ENCODE measurements at places on chromosomes 6 and 20. TPM values are rescaled to one million over a fixed set of nuclear protein-coding genes. Genes with fewer than 3 reads are reported as not detected.
A peak's percentile ranks its signal among the peaks of the same experiment; 100 is the strongest.

The DEF6 gene
- 0.59 TPM for total RNA-seq

GRCh38 chr6:125791151-125791819 is 525 bp downstream of the NCOA7 start:
- DNase-seq = peak; percentile 66
- H3K27ac ChIP-seq = peak overlapping the region; percentile 98
- no peaks in the 10 kb centered on the region for H3K27me3 ChIP-seq
- H3K36me3 ChIP-seq = no peaks in the 10 kb centered on the region
- H3K4me1 ChIP-seq = peaks cover 39% of the 10 kb centered on the region
- H3K4me3 ChIP-seq = peak overlapping the region; percentile 75

The PHF20 gene
- 51.5 TPM for total RNA-seq

GRCh38 chr6:121666814-121667213 is 231.4 kb downstream of the GJA1 start:
- DNase-seq = peak; percentile 35
- H3K4me1 ChIP-seq = no peaks in the 10 kb centered on the region
- H3K27me3 ChIP-seq = no peaks in the 10 kb centered on the region
- H3K4me3 ChIP-seq = no peak overlapping the region
- H3K27ac ChIP-seq = no peak overlapping the region
- H3K36me3 ChIP-seq = no peaks in the 10 kb centered on the region

- no peak for DNase-seq
- H3K4me3 ChIP-seq = peak overlapping the region; percentile 75
- H3K4me1 ChIP-seq = peaks cover 21% of the 10 kb centered on the region
- no peaks in the 10 kb centered on the region for H3K27me3 ChIP-seq
- no peaks in the 10 kb centered on the region for H3K36me3 ChIP-seq
- peak overlapping the region; percentile 61 for H3K27ac ChIP-seq
Measured at GRCh38 chr6:71287926-71288227, 734 bp upstream of the OGFRL1 start.

The IP6K3 gene
- not detected for total RNA-seq

DNA sequence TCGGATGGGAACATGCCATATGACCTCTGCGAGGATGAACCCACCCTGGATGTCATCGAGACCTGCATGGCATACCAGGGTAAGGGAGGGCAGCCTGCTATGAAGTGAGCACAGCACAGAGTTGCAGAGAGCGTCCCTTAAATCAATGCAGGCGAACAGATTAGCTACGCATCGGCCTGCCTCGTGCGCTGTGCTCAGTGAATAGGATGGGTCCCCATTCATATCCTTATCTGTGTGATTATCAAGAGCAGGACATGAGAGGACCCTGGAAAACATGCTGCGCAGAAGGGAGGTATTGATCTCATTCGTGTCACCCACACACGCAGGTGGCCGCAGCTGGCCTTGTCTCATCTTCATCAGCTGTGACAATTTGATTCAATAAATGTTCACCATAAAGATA is 25.6 kb upstream of the FAM83D start:
- H3K4me1 ChIP-seq = no peaks in the 10 kb centered on the region
- H3K4me3 ChIP-seq = no peak overlapping the region
- no peaks in the 10 kb centered on the region for H3K36me3 ChIP-seq
- H3K27me3 ChIP-seq = peaks cover 20% of the 10 kb centered on the region
- H3K27ac ChIP-seq = no peak overlapping the region
- DNase-seq = no peak

DNA sequence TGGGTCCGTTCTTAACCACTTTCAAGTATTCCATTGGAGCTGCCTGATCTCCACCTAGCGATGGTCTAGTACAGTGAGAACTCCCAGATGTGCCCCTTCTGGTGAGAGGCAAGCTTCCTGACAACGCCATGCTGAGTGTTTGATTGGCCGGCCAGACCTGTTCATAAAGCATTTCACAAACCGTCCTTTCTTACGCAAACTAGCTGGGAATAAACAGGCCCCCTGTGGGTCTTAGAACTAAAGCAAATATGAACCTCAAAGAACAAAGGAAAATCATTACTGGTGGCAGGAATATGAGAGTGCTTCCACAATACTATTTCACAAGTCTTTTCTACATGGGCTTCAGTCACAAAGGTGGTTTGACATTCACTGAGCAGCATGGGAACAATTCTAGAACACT is 15.6 kb upstream of the GCNT2 start:
- H3K27me3 ChIP-seq = no peaks in the 10 kb centered on the region
- no peak overlapping the region for H3K27ac ChIP-seq
- H3K4me3 ChIP-seq = no peak overlapping the region

GRCh38 chr6:135087803-135088202 is 33.2 kb upstream of the HBS1L start:
- no peak overlapping the region for H3K4me3 ChIP-seq
- peaks cover 7% of the 10 kb centered on the region for H3K27me3 ChIP-seq
- no peak overlapping the region for H3K27ac ChIP-seq
- no peaks in the 10 kb centered on the region for H3K4me1 ChIP-seq

- H3K4me1 ChIP-seq = no peaks in the 10 kb centered on the region
- DNase-seq = no peak
- no peaks in the 10 kb centered on the region for H3K27me3 ChIP-seq
- H3K27ac ChIP-seq = no peak overlapping the region
Measured at GRCh38 chr20:51494241-51495110, 48.0 kb downstream of the NFATC2 start.

GRCh38 chr6:49531774-49532569 is 18.5 kb upstream of the C6orf141 start:
- no peaks in the 10 kb centered on the region for H3K27me3 ChIP-seq
- no peak overlapping the region for H3K27ac ChIP-seq
- H3K4me3 ChIP-seq = no peak overlapping the region
- DNase-seq = no peak

DNA sequence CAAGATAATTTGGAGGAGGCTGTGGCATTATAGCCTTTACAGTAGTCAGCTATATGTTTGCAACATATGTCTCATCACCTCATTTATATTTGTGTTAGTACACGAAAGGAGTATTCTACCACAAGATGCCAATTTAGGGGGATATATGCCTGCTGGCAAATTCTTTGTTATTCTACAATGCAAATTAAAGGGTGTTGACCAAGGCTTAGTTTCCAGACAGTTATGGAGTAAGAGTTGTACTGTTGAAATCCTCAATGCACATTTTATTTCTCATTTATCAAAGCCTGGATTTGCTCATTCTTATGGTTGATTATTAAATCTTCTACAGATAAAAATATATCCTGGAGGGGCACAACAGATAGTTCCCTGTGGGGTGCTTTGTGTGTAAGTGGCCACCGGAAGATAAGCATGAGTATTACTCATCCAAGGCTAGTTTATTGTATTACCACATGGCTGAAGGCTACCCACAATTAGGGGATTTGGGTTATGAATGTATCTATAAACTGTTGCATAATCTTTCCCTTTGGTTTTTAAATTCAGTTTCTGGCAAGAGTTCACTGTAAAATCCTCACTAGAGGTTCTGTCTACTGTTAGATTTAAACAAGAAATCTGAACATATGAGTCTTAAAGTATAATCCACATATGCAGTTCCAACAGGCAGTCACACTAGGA is 9.0 kb downstream of the CST9 start:
- no peak overlapping the region for H3K4me3 ChIP-seq
- DNase-seq = no peak
- no peaks in the 10 kb centered on the region for H3K36me3 ChIP-seq
- H3K27me3 ChIP-seq = peaks cover 2% of the 10 kb centered on the region

DNA sequence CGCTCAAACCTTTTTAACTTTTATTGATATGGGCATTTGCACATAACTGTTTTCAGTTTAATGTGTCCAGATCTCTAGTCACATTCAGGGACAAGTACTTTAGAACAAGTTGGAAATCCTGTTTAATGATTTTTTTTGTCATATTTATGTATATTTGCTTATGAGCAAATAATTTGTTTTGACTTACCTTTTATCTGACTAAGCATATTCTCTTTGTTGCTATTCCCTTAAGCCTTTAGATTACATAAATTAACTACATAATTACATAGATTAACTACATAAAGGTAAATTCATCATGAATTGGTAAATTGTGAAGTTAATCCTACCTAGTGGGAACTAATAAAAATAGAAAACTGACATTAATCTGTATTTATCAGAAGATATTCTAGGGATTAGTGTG is 523.5 kb upstream of the MAN1A1 start:
- no peaks in the 10 kb centered on the region for H3K4me1 ChIP-seq
- H3K27me3 ChIP-seq = no peaks in the 10 kb centered on the region
- no peak overlapping the region for H3K27ac ChIP-seq
- no peak for DNase-seq
- no peak overlapping the region for H3K4me3 ChIP-seq
- no peaks in the 10 kb centered on the region for H3K36me3 ChIP-seq

DNA sequence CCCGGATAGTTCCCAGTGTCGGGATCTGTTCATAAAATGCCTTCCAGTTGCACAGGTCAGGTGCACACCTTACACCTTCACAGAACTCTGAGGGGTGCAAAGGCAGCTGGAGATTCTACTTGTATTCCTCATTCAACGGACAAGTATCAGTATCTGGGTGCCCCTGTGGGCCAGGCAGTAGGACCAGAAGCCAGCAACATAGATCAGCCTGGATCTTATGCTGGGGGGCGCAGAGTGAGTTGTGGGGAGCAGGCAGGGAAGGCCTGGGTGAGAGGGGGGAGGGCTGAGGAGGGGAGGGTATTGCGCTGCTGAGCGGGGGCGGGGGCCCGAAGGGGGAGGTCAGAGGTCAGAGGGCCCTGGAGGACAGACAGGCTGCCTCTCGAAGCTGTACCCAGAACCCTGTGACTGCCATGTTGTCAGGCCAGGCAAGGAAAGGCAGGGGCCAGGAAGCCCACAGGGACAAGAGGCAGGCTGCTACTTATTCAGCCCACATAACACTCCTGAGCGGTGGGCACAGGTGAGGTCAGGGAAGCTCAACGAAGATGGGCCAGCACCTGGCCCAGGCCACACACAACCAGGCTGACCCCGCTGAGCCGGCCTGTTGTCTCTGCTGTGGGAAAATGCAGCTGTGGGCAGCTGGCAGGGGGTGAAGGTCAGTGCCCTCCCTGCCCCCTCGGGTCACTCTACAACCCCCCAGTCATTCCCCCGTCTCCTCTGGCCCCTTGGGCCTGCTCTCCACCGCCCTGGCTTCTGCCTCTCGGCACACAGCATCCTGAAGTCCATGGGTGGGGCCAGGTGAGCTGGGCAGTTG is 1.1 kb downstream of the OPRL1 start:
- H3K4me1 ChIP-seq = peaks cover 21% of the 10 kb centered on the region
- peak overlapping the region; percentile 63 for H3K4me3 ChIP-seq
- H3K27me3 ChIP-seq = no peaks in the 10 kb centered on the region
- peak overlapping the region; percentile 54 for H3K27ac ChIP-seq

The IBTK gene
- total RNA-seq = 73.2 TPM

The SOX18 gene
- total RNA-seq = 18.7 TPM

The SAMD3 gene
- not detected for total RNA-seq

DNA sequence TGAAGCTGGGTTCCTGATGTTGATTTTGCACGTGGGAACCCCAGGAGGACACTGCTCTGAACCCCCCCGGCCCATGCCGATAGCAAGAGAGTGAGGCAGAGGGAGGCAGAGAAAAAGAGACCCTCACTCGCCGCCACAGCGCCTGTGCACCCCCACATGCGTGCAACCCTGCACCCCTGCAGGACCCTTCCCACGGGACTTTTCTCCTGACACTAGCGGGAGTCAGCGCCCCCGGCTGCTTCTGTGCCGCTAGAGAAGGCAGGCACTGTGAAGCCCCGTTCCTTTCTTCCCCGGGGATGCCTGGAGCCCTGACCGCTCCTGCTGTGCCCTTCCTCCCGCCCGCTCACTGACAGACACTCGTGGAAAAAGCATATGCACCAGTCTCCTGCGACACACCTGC is 67.4 kb downstream of the GMPR start:
- H3K27ac ChIP-seq = no peak overlapping the region
- DNase-seq = no peak
- no peaks in the 10 kb centered on the region for H3K27me3 ChIP-seq
- H3K36me3 ChIP-seq = no peaks in the 10 kb centered on the region

DNA sequence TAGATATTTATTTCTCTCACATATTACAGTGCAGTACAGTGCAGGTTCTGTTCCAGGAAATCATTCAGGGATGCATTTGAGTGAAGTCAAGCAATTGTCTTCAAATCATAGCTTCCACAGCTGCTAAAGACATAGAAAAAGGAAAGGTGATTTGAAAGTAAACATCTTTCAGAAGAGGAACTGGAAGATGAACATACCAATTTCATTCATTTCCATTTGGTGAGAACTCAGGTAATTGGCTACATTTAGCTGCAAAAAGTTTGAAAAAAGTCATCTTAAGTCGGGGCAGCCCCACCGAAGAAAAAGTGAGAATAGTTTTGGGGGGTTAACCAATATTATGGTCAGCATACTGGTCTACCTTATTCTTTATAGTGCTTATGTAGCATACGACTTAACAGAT is 61.4 kb upstream of the IL20RA start:
- no peak overlapping the region for H3K4me3 ChIP-seq
- no peaks in the 10 kb centered on the region for H3K27me3 ChIP-seq
- H3K36me3 ChIP-seq = no peaks in the 10 kb centered on the region

The GSTA2 gene
- total RNA-seq = not detected

DNA sequence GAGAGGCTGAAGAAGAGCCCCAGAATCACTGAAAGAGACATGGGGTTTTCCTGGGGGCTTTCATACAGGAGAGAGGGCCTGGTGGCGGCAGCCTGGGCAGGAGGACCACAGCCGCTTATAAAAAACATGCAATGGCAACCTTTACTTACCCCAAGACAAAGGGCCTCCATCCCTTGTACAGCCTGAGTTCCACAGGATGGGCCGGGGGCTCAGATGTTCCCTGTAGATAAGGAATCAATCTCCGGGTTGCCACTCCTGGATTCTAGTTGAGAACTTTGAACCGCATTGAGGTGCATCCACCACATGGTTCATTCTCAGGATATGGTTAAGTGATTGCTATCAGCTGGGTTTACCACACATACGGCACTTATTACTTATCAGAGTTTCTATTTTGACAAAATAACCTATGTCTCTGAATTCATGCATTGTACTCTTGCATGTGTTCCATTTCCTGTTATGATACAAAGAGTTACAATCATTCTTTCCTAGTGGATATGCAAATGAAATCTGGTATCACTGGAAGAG is 677.6 kb downstream of the KIF16B start:
- H3K36me3 ChIP-seq = no peaks in the 10 kb centered on the region
- no peak overlapping the region for H3K4me3 ChIP-seq
- H3K4me1 ChIP-seq = no peaks in the 10 kb centered on the region
- no peak for DNase-seq

- peaks cover 29% of the 10 kb centered on the region for H3K36me3 ChIP-seq
- no peak for DNase-seq
- H3K4me3 ChIP-seq = no peak overlapping the region
- no peak overlapping the region for H3K27ac ChIP-seq
Measured at GRCh38 chr6:7879980-7880717, 30.4 kb downstream of the TXNDC5 start.

Data from Panc1 (cell line).